ENCODE measurements at places on chromosomes 16 and 17.

- no peak for DNase-seq
Observed at GRCh38 chr17:30519166-30519565, 42.0 kb downstream of the GOSR1 start.

DNA sequence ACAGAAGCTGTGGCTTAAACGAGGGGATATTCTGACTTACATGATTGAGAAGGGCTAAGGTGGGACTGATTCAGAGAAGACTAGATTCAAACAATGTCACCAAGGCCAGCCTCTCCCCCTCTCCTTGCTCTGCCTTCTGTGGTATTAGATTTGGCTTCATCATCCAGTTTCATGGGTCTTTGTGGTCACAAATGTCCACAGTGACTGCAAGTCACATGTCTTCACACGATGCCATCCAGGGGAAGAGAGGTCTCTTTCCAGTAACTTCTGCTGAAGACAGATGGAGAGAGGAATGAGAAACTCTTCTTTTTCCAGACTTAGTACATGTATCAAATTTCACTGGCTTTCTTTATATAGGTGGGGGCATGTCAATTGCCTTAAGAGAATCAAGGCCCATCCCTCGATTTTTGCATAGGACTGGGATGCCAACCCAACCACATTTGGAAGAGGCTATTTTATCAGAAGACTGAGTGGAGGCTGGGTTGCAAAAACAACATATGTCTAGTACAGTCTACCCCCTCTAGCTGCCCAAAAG is 57.3 kb upstream of the HNF1B start:
- DNase-seq, result no peak

GRCh38 chr16:3696425-3697218 is 20.7 kb downstream of the TRAP1 start:
- DNase-seq, result no peak

GRCh38 chr17:16301963-16302855 is 51.1 kb downstream of the CENPV start:
- no peak for DNase-seq

GRCh38 chr16:88605186-88606147 is 32.9 kb upstream of the IL17C start:
- DNase-seq, result no peak

GRCh38 chr17:16131593-16131992 is 83.7 kb downstream of the NCOR1 start:
- DNase-seq, result no peak

DNA sequence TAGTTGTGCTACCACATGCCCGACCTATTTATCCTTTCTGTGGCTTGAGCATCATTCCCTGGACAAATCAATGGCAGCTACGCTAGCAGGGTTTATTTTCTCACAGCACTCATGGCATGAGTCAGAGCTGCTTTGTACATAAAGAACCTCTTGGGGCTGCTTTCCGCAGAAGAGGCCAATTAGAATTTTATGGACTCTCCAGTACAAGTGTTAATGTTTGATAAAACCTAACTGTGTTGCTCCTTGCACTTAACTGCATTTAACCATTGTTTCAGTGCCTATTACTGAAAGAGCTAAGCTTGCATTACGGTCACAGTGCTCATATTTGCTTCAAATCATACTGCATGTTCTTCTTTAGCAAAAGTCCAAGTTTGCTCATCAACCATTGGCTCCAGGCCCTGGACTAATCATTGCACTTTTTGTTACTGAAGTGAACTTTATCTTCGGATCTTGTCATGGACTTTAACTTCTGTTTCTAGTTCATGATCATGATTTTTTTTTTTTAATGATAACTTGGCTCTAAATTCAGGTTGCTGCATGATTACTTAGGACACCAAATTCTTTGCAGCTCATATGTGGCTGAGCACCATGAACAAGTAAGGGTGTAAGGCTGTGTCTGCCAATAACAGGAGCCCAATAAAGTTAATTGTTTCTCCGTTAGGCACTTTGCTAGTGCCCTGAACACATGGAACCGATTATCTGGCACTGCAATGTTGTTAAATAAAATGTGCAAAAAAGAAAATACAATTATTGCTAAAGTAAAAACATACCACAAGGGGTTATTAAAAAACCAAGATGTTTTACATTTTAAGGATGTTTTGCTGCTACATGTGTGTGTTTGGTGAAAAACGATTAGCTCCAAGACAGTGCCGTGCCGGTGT is 492.2 kb downstream of the KCNJ2 start:
- DNase-seq, result no peak
